ENCODE measurements at places on chromosomes 3 and 15.

GRCh38 chr3:24096695-24097290 is 151.7 kb downstream of the NR1D2 start:
- no peak for DNase-seq

DNA sequence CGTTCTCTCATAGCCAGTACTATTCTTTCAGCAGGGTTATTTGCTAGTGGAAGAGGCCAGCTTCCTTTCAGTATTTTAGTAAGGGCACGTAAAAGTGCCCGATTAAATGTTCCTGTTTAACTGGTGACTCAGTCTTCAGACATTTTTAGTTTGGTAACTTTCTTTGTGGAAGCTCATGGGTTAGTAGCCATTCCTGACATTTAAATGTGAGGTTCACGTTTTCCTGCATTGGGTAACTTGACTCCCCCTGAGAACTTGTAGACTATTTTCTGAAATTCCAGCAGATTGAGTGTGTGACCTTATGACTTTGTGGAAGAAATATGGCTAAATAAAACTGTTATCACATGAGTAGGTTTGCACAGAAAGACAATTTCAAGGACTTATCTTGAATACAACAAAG is 16.9 kb downstream of the ABHD2 start:
- DNase-seq = peak; percentile 32

DNA sequence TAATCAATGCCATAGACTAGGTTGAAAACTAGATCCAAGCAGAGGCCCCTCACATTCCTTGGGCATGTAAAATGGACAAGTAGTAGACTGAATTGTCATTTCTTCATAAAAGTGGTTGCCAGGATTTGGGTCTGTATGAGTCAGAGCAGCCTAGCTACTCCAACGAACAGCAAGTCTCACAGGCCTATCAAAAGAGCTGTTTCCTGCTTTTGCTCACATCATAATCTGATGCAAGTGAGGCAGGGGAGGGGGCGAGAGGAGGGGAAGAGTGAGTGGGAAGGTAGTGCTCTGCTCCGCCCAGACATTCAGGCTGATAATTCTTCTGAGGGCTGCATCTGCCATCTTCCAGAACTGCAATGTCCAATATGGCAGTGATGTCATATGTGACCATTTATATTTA is 228.9 kb upstream of the PRICKLE2 start:
- DNase-seq = no peak

GRCh38 chr3:15300323-15301078 is 31.9 kb downstream of the SH3BP5 start:
- peak; percentile 72 for DNase-seq

- DNase-seq = no peak
Measured at GRCh38 chr3:190588570-190588969, 74.7 kb downstream of the IL1RAP start.

- no peak for DNase-seq
Measured at GRCh38 chr3:66418475-66418931, 82.3 kb downstream of the LRIG1 start.
